Bone marrow (tissue), 2 donors: ENCODE measurements at places on chromosomes 3 and 15.

- no peak for DNase-seq
These were observed 905 bp downstream of the HOMER2 start for GRCh38 chr15:82951472-82952157.

DNA sequence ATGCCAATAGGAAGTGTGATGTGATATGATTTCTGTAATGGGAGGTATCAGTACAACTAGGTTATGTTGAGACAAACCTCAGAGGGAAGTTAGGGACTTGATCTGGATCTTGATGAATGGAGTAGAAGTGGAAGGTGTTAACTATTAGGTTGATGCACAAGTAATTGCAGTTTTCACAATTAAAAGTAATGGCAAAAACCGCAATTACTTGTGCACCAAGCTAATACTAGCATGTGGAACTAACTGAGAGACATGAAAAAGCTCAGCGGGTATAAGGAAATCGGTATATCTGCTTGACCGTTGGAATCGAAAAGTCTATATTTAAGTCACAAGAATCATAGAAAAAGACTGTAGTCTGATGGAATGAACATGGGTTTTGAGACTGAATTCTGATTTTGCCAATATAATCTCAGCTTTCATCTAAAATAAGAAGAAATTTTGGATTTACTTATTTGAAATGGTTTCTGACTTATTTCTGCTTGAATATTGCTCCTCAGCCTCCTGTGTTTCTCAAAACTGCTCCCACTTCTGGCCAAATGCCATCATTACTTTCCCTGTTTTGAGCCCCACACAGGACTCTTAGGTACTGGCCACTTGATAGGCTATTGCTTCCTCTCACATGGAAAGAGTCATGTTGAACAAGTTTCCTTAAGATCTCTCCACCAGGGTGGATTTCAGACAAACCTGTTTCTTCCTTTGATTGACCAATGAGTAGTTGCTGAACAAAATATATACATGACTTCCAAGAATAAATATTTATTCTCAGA is 271.5 kb upstream of the COL8A1 start:
- DNase-seq: no peak

GRCh38 chr3:196097373-196098154 is 15.7 kb upstream of the TFRC start:
- DNase-seq: no peak

DNA sequence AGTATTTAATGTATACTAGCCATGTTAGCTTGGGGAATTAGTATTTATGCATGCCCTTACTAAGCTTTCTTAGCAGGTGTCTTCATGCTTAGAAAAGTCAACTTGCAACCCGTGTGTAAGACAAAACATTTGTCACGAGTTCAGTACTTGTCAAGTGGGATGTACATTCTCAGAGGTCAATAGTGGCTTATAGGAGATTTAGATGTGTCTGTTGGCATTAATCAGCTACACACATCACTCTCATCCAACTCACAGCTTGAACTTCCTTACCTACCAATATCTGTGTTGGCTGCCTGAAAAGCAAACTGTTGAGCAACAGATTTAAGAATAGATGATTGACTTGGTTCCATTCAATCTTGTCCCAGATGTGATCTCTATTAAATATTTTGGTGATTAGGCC is 109.5 kb downstream of the ROBO2 start:
- DNase-seq: no peak

DNA sequence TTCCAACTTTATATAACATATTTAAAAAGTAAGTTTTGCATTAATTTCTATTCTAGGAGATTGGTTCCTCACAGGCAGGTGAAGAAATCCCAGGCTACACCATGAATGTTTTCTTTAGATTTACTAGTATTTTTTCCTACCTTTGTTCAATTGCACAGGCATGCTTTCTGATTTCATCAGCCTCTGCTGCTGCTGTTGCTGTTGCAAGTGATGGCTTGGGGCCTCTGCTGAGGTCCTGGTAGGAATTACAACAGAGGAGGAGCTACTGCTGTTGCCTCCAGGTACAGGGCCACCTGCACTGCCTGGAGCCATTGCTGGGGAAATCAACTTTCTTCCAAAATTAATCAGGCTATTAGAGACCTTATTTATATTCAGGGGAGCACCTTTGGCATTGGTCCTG is 353.3 kb downstream of the PLCL2 start:
- no peak for DNase-seq

DNA sequence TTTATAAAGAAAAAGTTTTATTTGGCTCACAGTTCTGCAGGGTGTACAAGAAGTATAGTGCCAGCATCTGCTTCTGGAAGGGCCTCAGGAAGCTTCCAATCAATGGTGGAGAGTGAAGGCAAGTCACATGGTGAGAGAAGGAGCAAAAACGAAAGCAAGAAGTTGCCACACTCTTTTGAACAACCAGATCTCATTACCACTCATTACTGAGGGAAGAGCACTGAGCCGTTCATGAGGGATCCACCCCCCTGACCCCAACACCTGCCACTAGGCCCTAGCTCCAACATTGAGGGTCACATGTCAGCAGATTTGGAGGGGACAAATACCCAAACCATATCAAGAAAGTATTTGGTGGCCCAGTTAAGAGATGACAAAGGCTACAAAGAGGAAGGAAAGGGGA is 239.3 kb upstream of the UBE2E1 start:
- no peak for DNase-seq

DNA sequence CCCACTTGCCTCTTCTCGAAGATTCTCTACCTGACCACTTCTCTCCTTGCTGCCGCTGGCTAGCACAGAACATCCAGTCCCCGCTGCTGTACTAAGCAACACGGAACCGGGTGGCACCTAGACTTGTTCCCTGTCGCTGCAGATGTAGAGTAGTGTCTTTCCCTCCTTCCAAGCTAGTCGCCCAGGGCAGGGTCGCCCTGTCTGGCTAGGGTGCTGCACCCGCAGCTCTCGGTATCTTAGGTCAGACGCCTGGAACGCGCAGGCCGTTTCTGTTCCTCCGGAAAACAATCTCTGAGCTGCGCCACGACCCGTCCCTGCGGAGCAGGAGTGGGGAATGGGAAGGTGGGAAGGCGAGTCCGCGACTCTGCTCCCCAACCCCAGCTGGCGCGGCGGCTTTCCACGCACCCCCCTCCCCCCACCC is 758 bp upstream of the SNX33 start:
- no peak for DNase-seq

GRCh38 chr15:90037961-90038631 is 37.0 kb downstream of the ZNF710 start:
- no peak for DNase-seq

- DNase-seq: peak; percentile 59
These were observed 1.5 kb upstream of the MAPKBP1 start for GRCh38 chr15:41772720-41773331.

GRCh38 chr15:63250312-63250965 is 27.0 kb upstream of the APH1B start:
- no peak for DNase-seq

GRCh38 chr3:85760342-85760741 is 801.6 kb downstream of the CADM2 start:
- no peak for DNase-seq

DNA sequence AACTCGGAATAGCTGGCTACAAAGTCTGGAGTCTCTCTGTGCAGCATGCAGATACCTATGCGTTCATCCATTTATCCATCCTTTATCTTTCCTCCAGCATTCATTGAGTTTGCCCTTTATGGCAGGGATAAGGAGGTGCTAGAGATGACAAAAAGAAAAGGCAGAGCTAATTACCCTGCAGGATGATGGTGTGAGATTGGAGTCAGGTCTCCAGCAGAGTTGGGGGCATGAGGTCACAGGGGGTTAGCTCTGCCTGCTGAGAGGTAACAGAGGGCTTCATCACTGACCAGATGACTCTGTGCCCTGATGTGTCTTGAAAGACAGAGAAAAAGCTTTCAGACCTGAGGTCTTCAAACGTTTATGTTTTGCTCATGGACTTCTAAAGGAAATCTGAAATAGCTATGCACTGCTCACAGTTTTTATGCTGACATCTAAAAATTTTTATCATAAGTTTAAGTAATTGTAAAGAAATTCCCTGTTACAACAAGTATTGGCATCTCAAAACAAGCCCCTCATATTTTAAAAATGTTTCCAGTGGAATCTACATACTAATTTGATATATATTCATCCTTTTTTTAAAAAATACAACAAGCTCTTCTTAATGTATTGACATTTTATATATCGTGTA is 132.3 kb upstream of the ANKRD28 start:
- DNase-seq: no peak

GRCh38 chr3:193530231-193531165 is 24.2 kb downstream of the ATP13A4 start:
- no peak for DNase-seq

DNA sequence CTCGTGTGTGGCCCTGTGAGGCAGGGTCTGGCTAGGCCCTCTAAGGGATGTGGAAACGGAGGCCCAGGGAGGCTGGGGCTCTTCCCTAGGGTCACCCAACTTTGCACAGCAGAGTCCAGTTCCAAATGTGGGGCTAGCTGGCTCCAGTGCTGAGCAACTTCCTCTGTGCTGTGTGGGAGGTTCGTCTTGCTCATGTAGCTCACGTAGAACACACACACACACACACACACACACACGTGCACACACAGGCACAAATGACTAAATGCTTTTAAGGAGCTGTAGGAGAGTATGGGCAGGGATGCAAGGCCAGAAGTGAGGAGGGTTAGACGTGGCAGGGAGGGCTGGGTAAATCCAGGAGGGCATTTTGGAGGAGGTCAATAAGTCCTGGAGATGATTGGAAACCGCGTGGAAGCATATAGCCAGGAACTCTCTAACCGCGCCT is 213.8 kb downstream of the RPLP1 start:
- DNase-seq: peak; percentile 35

- DNase-seq: no peak
These were observed 58.9 kb downstream of the TMEM41A start for GRCh38 chr3:185439745-185440466.

GRCh38 chr15:53675832-53676231 is 83.6 kb downstream of the WDR72 start:
- DNase-seq: no peak

DNA sequence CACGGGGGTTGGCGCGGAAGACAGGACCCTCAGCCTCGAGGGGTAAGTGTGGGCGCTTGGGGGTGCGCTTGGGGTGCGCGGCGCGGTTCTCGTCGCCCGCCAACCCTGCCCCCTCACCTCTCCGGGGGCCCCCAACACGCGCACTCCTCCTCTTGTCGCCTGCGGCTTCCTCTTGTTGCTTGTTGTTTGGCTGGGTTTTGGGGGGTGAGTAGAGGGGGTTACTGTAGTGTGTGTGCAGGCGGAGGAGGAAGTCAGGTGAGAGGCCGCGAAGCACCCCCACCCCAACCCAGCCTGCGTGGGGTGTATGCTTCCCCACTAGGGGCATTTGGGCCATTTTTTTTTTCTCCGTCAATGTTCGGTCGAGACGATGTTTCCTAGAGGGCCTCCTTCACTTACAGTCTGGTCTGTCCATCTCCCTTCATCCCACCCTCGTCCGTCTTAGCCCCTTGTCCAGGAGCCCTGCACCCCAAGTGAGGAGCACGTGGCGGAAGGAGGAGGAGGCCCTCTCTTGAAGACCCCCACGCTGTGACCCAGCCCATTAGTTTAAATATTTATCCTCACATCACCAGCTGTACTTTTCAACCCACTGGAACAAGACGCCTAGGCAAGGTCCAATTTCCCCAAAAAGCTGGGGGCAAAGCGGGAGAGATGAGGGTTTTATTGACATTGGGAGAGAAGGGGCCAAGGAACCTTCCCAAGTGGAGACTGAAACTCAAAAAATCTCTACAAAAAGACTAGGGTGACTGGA is 20.4 kb upstream of the SATB1 start:
- peak; percentile 55 for DNase-seq

- no peak for DNase-seq
These were observed 7.6 kb downstream of the TLNRD1 start for GRCh38 chr15:81008312-81008711.

GRCh38 chr15:77568973-77569728 is 63.6 kb downstream of the LINGO1 start:
- DNase-seq: no peak
